ENCODE measurements at places on chromosomes 11 and 22.

- peak; percentile 70 for DNase-seq
Measured at GRCh38 chr11:65651589-65652510, 10.9 kb downstream of the RELA start.

DNA sequence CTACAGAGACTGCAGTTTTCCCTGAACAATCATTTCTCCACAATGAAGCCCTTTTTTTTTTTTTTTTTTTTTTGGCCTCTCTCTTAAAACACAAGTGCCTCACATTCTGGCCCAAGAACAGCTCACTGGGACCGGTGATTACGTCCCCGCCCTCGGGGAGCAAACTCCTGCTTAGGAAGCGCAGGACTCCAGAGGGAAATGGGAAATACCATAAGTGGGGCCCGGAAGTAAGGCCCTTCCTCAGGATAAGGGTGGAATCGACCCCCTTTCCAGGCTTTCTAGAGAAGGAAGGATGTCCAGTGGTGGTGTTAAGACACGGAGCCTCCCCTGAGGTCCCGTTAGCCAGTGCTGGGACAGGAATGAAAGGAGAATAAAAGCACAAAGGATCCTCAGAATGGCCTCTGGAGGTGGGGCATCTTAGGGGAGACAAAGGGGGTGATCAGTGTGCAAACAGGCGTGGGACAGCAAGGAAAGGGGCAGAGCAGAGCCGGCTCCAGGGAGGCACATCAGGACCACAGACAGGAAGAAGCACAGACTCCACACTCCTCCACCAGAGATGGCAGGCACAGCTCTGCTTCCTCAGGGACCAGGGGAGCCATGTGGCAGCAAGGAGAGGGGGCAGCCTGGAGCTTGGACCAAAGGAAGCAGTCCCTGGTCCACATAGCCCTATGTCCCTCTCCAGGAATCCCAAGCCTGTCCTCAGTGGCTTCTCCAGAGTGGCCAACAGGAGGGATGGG is 61.3 kb downstream of the CHST1 start:
- no peak for DNase-seq

GRCh38 chr11:42951266-42951665 is 360.5 kb upstream of the API5 start:
- DNase-seq, result no peak

DNA sequence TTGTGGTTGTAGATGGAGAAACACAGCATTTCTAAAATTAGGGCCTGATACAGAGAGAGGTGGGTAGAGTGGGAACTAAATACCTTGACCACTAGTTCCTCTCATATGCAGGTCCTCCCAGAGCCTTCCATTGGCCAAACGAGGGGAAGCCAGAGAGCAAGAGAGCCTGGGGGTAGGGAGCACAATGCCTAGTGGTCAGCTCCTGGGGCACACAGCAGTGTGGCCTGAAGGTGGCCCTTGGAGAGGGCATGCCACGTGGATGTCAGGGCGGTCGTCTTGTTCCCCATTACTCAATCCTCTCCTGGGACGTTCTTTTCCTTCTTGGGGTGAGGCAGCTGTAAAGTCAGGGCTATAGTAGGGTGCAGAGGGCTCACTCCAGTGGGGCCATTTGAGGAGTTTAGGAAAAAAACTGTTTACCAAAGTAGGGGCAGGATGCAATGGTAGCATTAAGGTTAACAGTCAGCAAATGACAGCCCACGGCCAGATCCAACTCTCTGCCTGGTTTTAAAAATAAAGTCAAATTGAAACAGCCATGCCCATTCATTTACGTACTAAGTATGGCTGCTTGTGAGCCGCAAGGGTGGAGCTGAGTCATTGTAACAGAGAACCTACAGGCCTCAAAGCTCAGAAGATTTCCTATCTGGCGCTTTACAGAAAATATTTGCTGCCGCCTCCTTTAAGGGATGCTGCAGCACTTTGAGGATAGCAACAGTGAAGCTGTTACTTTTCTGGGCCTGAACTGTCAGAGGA is 7.6 kb downstream of the MYO18B start:
- DNase-seq, result peak; percentile 55

DNA sequence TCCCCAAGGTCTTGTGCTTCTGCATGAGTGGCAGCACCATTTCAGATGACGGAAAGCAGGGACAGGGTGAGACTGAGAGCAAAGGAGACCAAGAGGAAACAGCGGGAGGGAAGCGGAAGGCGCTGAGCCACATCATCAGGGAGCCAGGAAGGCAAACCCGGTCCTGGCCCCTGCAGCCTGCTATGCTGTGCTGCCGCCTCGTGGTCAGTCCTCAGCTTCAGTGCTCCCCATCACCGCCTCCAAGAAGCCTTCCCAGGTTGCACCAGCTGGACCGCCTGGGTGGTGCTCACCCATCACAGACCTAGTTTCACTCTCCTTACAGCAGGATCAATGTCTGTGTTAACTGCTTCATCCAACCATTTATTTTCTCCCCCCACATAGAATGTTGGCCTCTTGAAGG is 73.0 kb upstream of the PHF21B start:
- DNase-seq, result no peak

DNA sequence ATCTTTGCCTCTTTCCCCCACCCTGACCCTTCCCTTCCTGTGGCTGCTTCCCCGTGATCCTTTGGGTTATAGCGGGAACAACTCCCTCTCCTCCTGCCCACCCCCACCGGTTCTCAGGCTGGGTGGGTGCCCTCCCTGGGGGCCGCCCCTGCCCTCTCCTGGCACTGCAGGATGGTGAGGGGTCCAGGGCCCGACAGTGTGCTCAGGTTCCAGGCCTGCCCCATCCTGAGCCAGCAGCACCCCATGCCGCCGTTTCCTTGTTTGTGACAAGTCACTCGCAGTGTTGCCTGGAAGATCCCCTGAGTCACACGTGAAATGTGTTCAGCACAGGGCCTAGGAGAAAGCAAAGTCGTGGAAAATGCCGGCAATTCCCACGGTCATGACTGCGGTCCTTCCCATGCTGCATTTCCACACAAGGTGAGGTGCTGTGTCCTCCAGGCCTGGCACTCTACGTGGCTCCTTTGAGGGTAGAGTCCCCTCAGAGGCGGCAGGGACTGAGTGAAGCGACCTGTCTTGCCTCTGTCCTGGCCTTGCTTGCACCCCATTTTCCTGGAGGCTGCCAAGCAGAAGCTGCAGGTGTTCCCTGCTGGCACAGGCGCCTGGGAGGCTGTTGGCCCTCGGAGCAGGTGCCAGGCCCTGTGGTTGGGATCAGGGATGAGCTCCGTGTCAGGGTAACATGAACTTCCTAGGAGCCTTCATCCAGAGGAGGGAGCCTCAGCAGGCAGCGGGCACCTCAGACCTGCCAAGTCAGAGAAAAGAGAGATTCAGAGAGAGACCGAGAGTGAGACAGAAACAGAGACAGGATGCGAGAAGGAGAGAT is 80.5 kb upstream of the LINC01488 start:
- no peak for DNase-seq

DNA sequence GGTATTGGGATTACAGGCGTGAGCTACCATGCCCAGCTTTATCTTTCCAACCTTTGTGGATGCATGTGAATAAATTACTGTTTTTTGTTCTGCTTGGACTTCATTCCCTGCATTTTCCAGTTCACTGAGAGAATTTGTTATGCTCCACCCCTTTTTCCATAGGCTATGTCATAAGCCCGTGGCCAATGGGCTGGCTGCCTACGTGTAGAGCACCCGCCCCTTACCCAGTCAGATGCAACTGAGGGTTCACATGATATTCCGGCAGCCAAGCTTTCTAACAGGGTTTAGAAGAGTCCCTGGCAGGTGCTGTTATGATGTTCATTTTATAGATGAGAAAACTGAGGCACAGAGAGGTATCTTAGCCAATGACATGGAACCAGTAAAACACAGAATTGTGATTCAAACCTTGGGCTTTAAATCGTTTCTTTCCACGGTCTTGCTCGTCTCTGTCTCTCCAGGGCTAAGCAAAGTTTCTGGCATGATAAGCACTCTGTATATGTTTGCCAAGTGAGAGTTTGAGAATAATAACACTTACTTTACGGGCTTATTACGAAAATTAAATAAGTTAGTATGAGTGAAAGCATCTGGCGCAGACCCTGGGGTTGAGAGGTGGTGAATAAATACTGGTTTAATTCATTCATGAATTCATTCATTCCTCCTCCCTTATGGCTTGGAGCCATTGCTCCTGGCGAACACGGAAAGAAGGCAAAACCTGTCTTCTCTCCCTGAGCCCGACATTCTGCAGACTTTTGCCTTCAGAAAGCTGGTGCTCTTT is 42.4 kb upstream of the RASD2 start:
- no peak for DNase-seq

GRCh38 chr11:18295316-18295715 is 26.6 kb downstream of the HPS5 start:
- DNase-seq, result no peak

GRCh38 chr22:37063431-37064420 is 12.2 kb downstream of the KCTD17 start:
- no peak for DNase-seq

- no peak for DNase-seq
Measured at GRCh38 chr11:17015627-17016126, 1.5 kb upstream of the PLEKHA7 start.

GRCh38 chr11:111737444-111738210 is 28.6 kb downstream of the PPP2R1B start:
- DNase-seq, result no peak

DNA sequence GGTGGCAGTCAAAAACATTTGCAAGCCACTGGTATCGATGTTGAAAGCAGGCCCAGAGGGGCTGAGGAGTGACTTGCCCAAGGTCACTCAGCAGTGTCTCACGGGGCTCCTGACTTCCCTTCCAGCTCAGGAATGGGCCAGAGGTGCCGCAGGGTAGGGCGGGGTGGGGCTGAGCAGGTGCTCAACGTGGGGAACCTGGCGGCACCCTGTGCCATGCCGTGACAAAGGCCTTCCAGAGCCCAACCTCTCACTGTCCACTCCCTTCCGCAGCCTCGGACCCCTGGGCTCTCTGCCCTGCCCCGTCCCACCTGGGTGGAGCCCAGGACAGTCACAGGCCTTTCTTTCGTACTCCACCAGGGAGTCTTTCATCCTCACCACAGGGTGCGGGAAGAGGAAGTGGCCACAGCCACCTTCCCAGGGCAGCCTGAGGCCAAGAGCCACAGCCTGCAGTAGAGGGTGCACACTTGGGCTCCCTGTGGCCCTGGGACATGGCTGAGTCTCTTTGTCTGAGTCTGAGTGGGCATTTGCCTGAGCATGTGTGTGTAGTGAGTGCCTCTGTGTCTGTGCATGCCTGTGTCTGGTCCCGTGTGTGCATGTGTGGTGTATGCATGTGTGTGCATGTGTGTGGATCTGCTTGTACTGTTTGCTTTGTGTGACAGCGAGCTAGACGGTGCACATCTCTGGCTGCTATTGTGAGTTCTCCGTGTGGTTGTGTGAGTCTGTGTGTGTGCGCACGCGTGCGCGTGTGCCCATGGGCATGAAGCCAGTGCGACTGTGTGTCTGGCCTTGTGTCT is 6.0 kb upstream of the LIF start:
- no peak for DNase-seq

- DNase-seq, result peak; percentile 50
Measured at GRCh38 chr11:60985991-60986915, 14.8 kb downstream of the CD6 start.

DNA sequence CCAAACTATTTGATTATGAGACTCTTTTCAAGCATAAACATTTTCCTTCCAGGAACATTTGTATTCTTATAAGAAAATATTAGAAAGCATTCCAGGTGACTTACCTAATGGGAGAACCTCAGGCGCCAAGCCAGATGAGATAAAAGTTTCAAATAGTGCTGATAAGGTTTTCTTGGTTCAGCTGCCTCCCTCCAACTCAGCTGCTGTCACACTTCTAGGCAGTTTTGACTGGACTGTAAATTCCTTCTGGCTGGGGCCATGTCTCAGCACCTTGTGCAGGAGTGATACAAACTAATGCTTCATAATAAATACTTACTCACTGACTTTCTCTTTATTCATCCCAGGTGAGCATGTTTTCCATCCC is 131.1 kb downstream of the MED15 start:
- DNase-seq, result no peak

- peak; percentile 62 for DNase-seq
Measured at GRCh38 chr22:23608583-23608982, 23.5 kb downstream of the DRICH1 start.

DNA sequence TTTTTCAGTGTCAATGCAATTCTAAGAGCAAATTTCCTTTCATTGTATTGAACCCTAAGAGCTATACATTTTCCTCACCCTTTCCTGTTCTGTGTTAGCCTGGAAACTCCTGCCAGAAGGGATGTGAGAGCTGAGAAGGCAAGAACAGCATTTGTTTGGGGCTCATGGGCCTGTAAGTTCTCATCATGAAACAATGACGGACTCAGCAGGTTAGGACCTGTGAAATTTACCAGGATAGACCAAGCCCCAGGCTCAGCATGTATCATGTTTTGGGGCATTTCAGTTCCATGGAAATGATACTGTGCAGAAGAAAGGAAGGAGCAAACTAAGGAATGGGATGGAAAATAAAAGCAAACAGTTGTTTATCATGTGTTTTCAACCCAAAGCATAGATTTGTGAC is 41.6 kb downstream of the NTM start:
- DNase-seq, result no peak

DNA sequence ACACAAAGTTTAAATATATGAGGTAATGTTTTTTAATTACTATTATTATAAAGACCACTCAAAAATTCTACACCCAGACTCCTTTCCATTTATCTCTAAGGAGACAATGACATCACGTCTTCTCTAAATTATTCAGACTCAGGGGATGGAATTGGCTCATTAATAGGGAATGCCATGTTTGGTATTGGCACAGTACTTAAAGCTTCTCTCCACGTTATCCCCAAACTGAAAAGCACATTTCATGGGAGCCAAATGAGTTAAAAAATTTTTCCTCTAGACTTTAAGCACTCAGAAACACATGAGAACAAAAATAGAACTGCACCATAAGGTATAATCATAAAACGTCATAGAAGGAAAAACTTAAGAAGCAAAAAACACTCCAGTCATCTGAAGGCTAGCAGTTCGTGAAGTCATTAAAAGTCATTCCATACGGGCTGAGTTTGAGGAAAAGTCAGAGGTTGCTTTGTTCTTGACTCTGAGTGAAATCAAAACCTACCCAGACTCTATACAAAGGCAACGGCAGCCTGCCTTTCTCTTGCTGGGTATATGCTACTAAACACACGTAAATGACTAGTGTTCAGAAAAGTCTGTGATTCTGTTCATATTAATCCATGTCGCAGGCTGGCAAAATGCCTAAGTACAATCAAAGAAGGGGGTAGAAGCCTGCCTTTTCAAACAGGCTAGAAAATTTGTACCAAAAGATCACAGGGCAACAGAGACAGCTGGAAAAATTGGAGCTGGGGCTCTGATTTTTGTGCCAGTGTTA is 8.7 kb upstream of the MPPED2 start:
- no peak for DNase-seq

- DNase-seq, result no peak
Measured at GRCh38 chr11:64078284-64078683, 42.6 kb downstream of the FLRT1 start.

- no peak for DNase-seq
Measured at GRCh38 chr11:124870430-124870829, 5.2 kb downstream of the ROBO3 start.

DNA sequence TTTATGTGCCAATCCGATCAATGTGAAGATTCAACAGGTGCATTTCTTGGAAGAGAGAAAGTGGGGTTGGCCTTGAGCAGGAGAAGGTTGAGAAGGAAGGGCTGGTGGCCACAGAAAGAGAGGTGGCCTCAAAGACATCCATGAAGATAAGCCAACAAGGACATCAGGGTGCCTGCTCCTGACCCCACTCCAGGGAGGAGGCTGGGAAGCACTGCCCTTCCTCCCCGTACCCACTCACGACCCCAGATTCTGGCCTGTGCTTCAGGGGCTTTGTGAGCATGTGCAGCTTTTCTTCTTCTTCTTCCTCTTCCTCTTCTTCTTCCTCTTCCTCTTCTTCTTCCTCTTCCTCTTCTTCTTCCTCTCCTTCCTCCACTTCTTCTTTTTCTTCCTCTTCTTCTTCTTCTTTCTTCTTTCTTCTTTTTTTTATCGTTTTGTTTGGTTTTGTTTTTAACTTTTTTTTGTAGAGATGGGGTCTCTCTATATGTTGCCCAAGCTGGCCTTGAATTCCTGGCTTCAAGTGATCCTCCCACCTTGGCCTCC is 30.3 kb downstream of the DKK3 start:
- DNase-seq, result no peak

Measured in amniotic epithelial cell (primary cell).